ENCODE measurements at places on chromosomes 3 and 15. TPM values are rescaled to one million over a fixed set of nuclear protein-coding genes. Genes with fewer than 3 reads are reported as not detected.
A peak's percentile ranks its signal among the peaks of the same experiment; 100 is the strongest.

CCK gene
- not detected for total RNA-seq

GPR171 gene
- not detected for total RNA-seq

TIMP4 gene
- 2.9 TPM for total RNA-seq

SEMA6D gene
- total RNA-seq = 1.0 TPM

GOLGA8S gene
- total RNA-seq = 0.14 TPM

NPAP1 gene
- total RNA-seq = not detected

GPR62 gene
- not detected for total RNA-seq

GRCh38 chr15:89026167-89026566 is 62.1 kb upstream of the ABHD2 start:
- H3K27ac ChIP-seq = no peak overlapping the region
- DNase-seq = no peak
- no peaks in the 10 kb centered on the region for H3K4me1 ChIP-seq
- H3K4me3 ChIP-seq = no peak overlapping the region
- H3K27me3 ChIP-seq = peaks cover 2% of the 10 kb centered on the region

GRCh38 chr15:87345961-87346360 is 910.6 kb downstream of the NTRK3 start:
- no peaks in the 10 kb centered on the region for H3K27me3 ChIP-seq
- no peak overlapping the region for H3K4me3 ChIP-seq
- no peak for DNase-seq
- peaks cover 6% of the 10 kb centered on the region for H3K4me1 ChIP-seq

- H3K27me3 ChIP-seq = no peaks in the 10 kb centered on the region
- H3K4me1 ChIP-seq = no peaks in the 10 kb centered on the region
- no peaks in the 10 kb centered on the region for H3K36me3 ChIP-seq
Observed at GRCh38 chr15:44450172-44450571, 22.7 kb downstream of the CTDSPL2 start.

DNA sequence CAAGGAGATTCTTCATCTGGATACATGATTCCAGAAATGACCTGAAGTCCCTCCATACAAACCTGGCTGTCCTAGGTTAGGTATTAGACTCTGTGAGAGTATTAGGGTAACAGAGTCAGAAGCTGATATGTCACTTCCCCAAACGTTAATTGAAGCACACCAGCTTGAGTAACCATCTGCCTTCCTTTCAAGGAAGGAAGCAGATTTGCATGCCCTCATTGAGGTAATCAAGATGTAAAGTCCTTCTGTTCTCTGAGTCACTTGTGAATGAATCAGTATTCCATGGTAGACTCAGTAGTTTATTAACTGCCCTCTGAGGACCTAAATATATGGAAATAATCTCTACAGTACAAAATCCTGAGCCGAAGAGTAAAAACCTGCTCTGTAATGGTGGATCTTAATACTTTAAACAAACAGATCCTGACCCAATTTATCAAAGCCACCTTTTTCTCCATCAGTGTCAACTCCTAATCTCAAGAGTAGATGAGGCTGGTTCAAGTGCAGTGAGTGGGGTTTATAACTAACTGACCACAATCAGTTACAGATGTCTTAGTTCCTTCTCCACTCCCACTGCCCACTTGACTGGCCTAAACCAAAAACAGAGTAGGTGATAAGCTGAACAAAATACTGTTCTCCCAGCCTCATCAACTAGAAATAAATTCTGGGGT is 246.2 kb upstream of the CHRM5 start:
- H3K4me1 ChIP-seq = peaks cover 11% of the 10 kb centered on the region
- no peak overlapping the region for H3K4me3 ChIP-seq
- peak overlapping the region; percentile 41 for H3K27ac ChIP-seq
- peak; percentile 67 for DNase-seq
- H3K27me3 ChIP-seq = no peaks in the 10 kb centered on the region

- no peak for DNase-seq
- H3K27ac ChIP-seq = no peak overlapping the region
- H3K36me3 ChIP-seq = no peaks in the 10 kb centered on the region
- H3K4me3 ChIP-seq = peak overlapping the region; percentile 44
- peaks cover 82% of the 10 kb centered on the region for H3K27me3 ChIP-seq
- peaks cover 15% of the 10 kb centered on the region for H3K4me1 ChIP-seq
Observed at GRCh38 chr15:93073465-93073952, 15.5 kb downstream of the RGMA start.

DNA sequence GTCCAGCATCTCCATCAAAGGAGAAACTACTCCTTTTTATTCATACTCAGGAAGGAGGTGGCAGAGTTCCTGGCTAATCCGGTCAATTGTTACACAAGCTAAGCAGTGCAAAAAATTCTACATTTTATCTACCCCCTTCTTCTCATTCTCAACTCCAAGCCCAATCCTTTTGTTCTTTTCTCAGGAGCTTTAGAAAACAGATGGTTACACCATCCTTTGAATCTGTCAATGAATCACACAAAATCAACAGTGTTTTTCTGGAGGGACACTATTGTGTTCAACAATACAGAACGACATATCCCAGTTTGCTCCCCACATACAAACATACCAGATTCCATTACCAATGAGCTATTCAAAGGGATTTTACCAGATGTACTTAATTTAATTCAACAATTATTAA is 362.1 kb downstream of the MAGI1 start:
- H3K27ac ChIP-seq = no peak overlapping the region
- no peaks in the 10 kb centered on the region for H3K36me3 ChIP-seq
- no peak for DNase-seq
- no peaks in the 10 kb centered on the region for H3K4me1 ChIP-seq

DNA sequence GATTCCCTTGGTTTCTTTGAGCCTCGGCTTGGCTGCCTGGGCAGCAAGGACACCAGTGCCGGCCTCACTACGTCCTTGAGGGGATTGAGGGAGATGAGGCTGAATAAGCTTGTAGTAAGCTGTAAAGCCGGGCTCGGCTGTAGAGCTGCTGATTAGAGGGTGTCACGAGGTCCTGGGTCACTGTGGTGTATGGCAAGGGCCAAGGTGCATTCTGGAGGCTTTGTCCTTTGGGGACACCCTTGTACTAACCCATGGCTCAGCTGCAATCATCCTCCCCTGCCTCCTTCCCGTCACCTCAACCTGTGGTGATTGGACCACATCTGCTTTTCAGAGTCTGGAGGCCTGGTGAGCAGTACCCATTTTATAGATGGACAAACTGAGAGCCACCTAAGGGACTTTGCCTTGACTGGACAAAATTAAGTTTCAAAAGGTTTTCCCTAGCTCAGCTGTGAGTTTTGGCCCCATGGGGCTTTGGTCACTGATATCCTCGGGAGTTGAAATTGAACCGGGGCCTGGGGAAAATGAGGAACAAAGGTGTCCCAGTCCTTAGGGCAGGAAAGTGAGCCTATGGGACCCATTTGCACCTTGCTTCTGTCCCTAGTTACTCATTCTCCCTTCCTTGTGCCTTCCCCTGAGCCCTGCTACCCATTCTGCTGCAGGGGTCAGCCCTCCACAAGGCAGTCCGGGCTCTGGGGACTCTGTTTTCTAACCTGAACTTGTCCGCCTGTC is 2.4 kb downstream of the SLC6A6 start:
- H3K4me3 ChIP-seq = peak overlapping the region; percentile 44
- H3K36me3 ChIP-seq = peaks cover 2% of the 10 kb centered on the region
- H3K27ac ChIP-seq = no peak overlapping the region
- no peak for DNase-seq

GRCh38 chr3:122608916-122609315 is 31.5 kb downstream of the PARP15 start:
- no peak for DNase-seq
- no peaks in the 10 kb centered on the region for H3K36me3 ChIP-seq
- H3K4me1 ChIP-seq = no peaks in the 10 kb centered on the region

- H3K4me1 ChIP-seq = no peaks in the 10 kb centered on the region
- no peak overlapping the region for H3K4me3 ChIP-seq
- no peaks in the 10 kb centered on the region for H3K36me3 ChIP-seq
Observed at GRCh38 chr3:106683953-106684620, 693.2 kb upstream of the CCDC54 start.

DNA sequence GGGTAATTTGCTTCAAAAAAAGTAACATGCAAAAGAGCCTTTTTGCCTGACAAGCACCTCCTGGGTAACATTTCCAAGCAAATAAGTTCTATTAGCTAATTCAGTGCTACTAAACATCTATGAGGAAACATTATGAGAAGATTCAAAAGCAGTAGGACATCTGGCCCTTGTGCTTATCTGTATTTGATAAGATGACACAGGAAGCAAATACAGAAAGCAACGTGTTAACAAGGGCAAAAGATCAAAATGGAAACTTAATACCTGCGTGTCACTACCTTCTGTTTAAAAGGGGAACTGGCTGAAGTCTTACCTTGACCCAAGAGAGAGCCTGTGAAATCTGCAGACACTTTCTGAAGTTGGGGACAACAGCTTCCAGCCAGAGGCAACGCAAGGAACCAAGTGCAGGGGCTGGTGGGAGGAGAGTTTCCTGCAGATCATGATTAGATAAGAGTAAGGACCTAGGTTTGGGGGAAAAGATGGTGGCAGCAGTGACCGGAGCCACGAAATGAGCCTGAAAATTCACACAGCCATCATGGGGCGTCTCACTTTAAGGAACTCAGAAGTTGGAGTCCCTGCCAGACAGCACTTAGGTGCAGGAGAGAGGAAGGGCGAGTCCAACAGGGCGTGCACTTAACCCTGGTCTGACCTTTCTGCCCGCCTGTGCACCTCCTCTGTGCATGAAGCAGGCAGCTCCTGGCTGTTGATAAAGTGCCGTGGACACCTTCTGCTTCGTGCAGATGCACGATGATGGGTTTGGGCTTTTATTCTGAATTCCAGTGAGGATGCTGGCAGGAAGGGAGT is 153.6 kb upstream of the BHLHE40 start:
- H3K4me1 ChIP-seq = peaks cover 40% of the 10 kb centered on the region
- no peak for DNase-seq
- no peak overlapping the region for H3K4me3 ChIP-seq
- no peaks in the 10 kb centered on the region for H3K36me3 ChIP-seq
- no peaks in the 10 kb centered on the region for H3K27me3 ChIP-seq

GRCh38 chr3:194745422-194746184 is 59.9 kb downstream of the FAM43A start:
- H3K4me1 ChIP-seq = peaks cover 10% of the 10 kb centered on the region
- no peak for DNase-seq
- H3K27me3 ChIP-seq = peaks cover 7% of the 10 kb centered on the region
- H3K4me3 ChIP-seq = no peak overlapping the region
- H3K36me3 ChIP-seq = no peaks in the 10 kb centered on the region

GRCh38 chr3:109927161-109927560 is 589.8 kb upstream of the DPPA4 start:
- peaks cover 16% of the 10 kb centered on the region for H3K4me1 ChIP-seq
- peak overlapping the region; percentile 97 for H3K27ac ChIP-seq
- peak; percentile 97 for DNase-seq
- H3K27me3 ChIP-seq = no peaks in the 10 kb centered on the region
- no peaks in the 10 kb centered on the region for H3K36me3 ChIP-seq

DNA sequence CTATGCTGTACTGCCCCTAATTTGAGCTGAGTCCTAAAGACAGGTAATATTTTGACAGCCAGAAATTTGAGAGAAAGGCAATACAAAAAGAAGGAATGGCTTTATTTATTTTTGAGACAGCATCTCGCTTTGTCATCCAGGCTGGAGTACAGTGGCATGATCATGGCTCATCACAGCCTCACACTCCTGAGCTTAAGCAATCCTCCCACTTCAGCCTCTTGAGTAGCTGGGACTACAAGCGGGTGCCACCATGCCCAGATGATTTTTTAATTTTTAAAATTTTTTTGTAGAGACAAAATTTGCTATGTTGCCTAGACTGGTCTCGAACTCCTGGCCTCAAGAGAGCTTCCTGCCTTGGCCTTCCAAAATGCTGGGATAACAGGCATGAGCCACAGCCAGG is 77.4 kb upstream of the SLC4A7 start:
- no peak overlapping the region for H3K4me3 ChIP-seq
- H3K27me3 ChIP-seq = no peaks in the 10 kb centered on the region
- H3K4me1 ChIP-seq = peaks cover 17% of the 10 kb centered on the region

- no peak overlapping the region for H3K27ac ChIP-seq
- H3K27me3 ChIP-seq = no peaks in the 10 kb centered on the region
- no peaks in the 10 kb centered on the region for H3K36me3 ChIP-seq
- H3K4me1 ChIP-seq = no peaks in the 10 kb centered on the region
- no peak overlapping the region for H3K4me3 ChIP-seq
Observed at GRCh38 chr3:62249855-62250543, 123.4 kb downstream of the FEZF2 start.

DNA sequence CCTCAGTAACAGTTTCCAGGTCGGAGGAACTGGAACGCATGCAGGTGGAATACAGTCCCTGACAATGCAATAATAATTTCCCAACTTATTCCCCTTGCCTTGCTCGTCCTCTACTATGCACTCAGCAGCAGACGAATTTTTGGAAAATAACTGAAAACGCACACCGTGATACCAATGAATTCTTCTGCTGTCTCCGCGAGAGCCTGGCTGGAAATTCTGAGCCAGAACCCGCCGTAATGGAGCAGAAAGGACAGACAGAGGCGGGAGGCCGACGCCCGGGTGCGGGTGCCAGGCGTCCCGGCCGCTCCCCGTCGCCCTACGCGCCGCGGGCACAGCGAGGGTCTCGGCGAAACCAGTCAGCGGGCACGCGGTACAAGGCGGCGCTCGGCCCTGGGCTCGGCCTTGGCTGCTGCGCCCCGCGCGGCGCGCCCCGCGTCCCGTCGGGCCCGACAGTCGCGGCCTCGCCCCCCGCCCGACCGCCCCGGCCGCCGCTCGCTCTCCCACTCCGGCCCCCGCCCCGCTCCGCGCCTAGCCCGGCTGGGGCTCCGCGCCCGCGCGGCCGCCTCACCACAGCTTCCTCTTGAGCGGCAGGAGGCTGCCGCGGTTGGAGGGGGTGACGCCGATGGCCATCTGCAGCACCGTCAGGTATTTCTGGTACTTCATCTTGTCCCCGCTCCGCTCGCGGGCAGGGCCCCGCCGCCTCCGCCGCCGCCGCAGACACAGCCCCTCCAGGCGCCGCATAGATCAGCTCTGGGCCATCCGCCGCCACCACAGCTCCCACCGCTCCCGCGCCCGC is 114.5 kb upstream of the GOLGA8J start:
- no peak overlapping the region for H3K27ac ChIP-seq
- peaks cover 28% of the 10 kb centered on the region for H3K27me3 ChIP-seq
- H3K4me1 ChIP-seq = no peaks in the 10 kb centered on the region
- peak; percentile 15 for DNase-seq
- H3K4me3 ChIP-seq = peak overlapping the region; percentile 41

- H3K36me3 ChIP-seq = peaks cover 68% of the 10 kb centered on the region
- peaks cover 21% of the 10 kb centered on the region for H3K4me1 ChIP-seq
- H3K4me3 ChIP-seq = no peak overlapping the region
- DNase-seq = peak; percentile 6
- H3K27me3 ChIP-seq = no peaks in the 10 kb centered on the region
Observed at GRCh38 chr15:66498501-66499386, 1.2 kb upstream of the SNAPC5 start.

Data from astrocyte (in vitro differentiated cells and primary cell).